ENCODE measurements at places on chromosomes 4 and X.

DNA sequence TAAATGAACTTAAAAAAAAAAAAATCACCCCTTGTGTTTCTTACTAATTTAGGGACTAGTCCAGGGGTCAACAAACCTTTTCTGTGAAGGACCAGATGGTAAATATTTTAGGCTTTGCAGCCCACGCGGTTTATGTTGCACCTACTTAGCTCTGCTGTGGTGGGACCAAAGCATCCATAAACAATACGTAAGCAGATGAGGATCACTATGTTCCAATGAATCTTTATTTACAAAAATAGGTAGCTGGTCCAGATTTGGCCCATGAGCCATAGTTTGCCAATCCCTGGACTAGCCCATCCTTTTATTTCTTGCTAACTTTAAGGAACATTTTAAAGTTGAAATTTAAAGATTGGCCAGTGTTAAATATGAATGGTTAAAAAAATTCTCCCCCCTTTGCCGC, 95.3 kb downstream of the AFF1 start:
- DNase-seq: no peak

DNA sequence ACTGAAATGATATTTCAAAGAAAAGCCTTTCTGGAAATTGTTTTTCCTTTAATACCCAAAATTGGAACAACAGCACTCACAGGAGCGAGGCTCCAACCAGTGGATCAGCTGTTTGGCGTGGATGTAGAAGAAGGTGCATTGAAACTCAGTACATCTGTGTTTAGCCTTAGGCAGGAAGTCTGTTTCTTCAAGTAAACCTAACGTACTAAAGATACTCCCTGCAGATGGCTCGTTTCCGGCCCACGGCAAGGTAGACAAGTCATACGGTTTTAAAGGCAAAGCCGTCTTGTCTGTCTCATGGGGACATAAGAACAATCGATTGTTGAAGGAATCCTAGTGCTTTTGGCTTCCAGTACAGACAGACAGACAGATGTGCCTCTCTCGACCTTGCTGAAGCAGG, 50.0 kb upstream of the CLCN4 start:
- no peak for DNase-seq

GRCh38 chr4:84877051-84877833, 89.2 kb downstream of the WDFY3 start:
- no peak for DNase-seq

- DNase-seq: no peak
Observed at GRCh38 chrX:85112293-85112692, 108.6 kb downstream of the APOOL start.

DNA sequence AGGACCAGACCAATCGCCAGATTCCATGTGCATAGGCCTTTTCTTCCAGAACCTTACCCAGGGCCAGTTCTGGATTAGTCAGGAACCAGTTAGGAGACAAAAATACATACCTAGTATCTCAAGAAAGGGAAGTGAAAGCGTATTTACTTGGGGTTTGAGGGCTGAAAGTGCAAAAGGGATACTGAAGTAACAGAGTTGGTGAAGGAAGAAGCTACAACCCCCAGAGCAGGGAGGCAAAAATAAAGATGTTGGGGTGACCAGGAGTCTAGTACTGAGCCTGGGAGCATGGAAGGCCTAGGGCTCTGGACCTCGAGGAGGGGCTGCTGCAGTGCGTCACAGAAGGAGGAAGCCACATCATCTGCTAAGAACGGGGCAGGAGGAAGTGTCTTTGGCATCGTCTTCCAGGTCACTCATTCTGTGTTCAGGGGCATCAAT, 38.3 kb downstream of the TKTL1 start:
- DNase-seq: no peak

GRCh38 chr4:90458576-90458975, 331.4 kb downstream of the CCSER1 start:
- DNase-seq: no peak

DNA sequence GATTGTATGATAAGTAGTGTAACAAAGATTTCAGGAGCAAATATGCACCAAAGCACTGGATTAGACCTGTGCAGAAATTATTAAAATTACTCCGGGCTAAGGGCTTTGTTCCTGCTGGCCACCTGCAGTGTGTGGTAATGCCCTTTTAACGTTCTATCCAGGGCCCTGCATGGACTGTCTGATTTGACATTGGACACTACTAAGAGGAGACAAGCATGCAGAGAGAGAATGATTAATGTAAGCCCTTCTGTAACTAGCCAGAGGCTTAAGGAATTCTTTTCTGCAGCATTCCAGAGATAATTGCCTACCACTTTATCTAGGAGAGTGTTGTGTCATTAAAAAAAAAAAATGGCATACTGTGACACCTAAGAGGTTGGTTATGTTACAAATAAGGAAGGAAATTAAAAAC, 117.0 kb downstream of the PCDH7 start:
- DNase-seq: no peak

GRCh38 chrX:13938051-13938828, 91.5 kb downstream of the GEMIN8 start:
- DNase-seq: no peak

- no peak for DNase-seq
Observed at GRCh38 chr4:144757969-144758368, 112.0 kb downstream of the HHIP start.

- no peak for DNase-seq
Observed at GRCh38 chr4:149466446-149466845, 349.2 kb downstream of the IQCM start.

GRCh38 chrX:6558979-6559378, 24.1 kb upstream of the VCX3A start:
- DNase-seq: no peak

DNA sequence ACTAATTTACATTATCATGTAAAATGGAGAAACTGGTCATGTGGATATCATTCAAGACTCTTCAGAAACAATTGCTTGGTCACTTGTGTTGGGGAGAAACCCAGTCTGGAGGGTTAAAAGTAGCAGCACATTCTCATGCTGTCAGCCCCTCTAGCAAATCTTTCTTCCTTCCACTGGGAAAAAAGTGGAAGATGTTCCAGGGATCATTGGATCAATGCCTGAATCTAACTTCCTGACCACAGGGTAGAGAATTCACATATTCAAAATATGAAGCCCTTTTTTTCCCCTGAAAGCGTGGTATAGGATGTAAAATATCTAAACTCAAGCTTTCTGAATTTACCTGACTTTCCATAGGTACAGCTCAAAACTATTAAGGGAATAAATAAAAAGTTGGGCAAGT, 98.0 kb downstream of the CXCL13 start:
- DNase-seq: no peak

GRCh38 chr4:73870260-73870659, 1.1 kb downstream of the CXCL1 start:
- no peak for DNase-seq

DNA sequence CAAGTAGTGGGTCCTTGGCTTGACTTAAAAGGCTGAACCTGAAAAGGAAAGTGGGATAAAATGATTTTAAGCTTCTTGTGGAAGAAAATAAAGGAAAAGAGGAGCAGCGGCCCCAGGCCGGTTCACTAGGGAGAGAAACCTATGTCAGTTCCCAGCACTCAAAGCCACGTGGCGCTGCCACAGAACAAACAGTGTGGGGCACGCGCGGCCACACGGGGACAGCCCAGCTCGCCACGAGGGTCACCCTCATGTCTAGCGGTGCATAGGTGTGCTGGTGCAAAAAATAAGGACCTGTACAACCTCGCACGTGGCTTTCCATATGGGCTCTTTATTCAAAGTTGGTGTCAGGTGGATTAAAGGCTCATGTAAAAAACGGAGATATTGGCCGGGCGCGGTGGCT, 17.1 kb downstream of the MSANTD1 start:
- no peak for DNase-seq
